ENCODE measurements at places on chromosomes 6 and 20.

GRCh38 chr6:84453499-84453898 lies 226.1 kb upstream of the CEP162 start:
- no peak for DNase-seq

DNA sequence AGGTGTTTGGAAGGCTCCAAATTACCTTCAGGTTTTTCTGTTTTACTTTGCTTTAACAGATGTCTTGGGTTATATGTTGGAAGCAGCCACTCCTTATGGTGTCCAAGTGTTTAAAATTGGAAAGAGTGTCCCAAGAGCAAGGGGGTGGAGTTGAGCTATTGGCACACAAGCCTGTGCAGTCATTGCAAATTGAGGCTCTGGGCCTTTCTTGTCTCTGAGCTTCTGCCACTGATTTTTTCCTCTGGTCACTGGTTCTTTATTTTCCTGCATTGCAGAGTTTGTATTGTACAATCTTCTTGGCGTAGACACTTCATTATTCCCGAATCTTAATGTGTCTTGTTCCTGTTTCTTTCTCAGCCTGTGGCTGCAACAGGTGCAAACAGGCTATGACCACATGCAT lies 598.8 kb downstream of the RNF144B start:
- DNase-seq: no peak

GRCh38 chr20:54510541-54511129 lies 35.2 kb downstream of the DOK5 start:
- peak; percentile 17 for DNase-seq

- no peak for DNase-seq
Measured at GRCh38 chr6:38933426-38933825, 115.2 kb upstream of the GLP1R start.

GRCh38 chr6:136160250-136160649 lies 89.9 kb downstream of the MTFR2 start:
- DNase-seq: no peak

DNA sequence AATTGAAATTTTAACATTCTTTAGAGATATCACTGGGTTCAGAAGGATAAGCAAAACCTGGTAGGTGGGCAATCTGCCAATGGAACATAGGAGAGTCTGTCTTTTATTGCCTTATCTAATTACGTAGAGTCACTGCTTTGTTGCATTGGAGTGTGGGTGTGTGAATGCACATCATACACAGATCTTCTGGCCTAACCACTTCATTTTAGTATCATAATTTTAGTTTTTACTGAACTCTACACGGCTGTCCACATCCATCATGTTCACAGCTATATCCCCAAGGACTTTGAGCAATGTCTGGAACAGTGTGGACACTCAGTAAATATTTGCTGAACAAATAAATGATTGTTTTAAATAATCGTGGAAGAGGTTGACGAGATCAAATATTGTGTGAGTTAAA lies 104.6 kb upstream of the AKIRIN2 start:
- no peak for DNase-seq
